ENCODE measurements at places on chromosomes 11 and 22.
A peak's percentile ranks its signal among the peaks of the same experiment; 100 is the strongest.

- peak; percentile 39 for DNase-seq
These were observed 58.2 kb downstream of the RRAS2 start for GRCh38 chr11:14300661-14301304.

DNA sequence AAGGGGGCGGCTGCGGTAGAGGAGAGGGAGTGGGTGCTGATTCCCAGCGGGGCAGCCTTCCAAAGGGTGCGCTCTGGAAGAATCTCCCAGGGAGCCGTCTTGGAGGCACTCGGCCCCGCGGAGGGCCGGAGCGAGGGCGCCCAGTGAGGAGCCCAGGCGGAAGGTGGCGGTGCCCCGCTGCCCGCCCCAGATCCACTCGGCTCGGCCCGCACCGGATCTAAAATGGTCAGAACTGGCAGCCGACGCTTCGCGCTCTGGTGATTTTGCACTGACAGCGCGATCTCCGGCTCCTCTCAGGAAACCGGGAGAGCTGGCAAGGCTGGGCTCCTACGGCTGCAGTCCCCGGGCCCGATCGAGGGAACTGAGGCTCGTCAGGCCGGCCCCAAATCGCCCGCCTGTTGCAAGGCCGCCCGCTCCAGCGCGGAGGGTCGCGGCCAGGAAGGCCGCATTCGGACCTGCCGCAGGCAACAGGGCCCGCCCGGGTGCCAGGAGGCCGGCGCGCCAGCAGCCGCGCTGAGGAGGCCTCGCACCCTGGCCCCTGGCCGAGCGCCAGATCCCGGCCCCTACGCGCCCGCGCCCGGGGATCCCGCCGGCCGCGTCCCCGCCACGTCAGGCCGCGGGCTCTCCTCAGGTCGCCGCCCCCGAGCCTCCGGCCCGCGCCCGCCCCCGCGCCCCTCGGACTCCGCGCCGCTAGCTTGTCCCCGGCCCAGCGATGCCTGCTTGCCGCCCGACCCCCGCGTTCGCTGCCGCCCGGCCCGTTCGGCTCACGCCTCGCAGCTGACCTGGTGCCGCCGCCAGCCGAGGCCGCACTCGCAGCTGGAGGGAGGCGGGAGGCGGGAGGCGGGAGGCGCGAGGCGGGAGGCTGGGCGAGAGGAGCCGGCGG lies at the start of gene KLHL22:
KLHL22 (minus strand) TSS at position 818 of the 883 bp plus-strand sequence. CDS start 6,584 bp downstream, outside the sequence.
- no peak for DNase-seq

GRCh38 chr11:72363112-72363511 lies 71.2 kb downstream of the CLPB start:
- DNase-seq: no peak

GRCh38 chr11:130165601-130166456 lies 6.2 kb downstream of the ST14 start:
- peak; percentile 43 for DNase-seq

DNA sequence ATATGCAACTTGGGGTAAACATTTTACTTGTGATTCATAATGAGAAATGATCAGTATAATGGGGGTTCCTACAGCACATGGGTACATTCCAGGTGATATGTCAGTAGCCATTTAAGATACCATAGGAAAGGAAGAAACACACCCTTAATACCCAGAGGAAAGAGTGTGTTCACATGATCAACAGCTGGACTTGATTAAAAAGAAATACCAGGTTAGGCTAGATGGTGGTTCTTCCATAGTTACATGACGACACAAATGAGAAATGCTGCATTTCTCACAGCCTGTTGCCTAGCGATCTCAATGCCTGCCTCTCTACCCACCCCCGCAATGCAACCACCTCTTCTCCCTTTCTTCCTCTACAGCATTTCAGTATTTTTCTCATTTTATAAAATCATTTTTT lies 96.8 kb downstream of the TTC28 start:
- no peak for DNase-seq

- no peak for DNase-seq
These were observed 2.6 kb downstream of the MRGPRF start for GRCh38 chr11:69010361-69010891.

DNA sequence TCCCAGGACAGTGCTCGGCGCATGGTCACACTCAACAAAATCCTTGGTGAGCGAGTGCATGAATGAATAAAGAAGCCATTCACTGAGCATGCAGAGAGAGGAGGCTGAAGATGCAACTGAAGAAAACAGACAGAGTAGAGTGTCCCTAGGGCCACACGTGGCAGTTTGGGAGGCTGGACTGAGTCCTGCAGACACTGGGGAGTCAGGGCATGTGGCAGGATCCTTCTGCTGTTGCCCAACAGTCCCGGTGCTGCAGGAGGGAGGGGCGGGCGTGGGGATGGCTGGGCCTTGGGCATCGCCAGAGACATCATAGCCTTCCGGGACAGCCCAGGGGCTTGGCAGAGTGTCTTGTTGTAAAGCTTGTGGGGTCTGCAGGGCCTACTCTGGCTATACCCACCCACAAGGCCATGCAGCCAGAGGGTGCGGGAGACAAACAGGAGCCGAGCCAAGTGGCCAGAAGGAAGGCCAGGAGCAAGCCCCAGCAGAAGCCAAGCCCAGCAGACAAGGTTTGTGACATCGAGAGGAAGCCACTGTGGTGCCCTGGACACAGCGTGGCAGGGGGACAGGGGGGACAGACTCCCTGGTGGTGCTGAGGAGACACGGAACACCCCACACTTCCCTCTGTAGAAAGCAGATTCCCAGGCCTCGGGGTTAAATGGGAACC lies 26.7 kb upstream of the FBLN1 start:
- DNase-seq: no peak

DNA sequence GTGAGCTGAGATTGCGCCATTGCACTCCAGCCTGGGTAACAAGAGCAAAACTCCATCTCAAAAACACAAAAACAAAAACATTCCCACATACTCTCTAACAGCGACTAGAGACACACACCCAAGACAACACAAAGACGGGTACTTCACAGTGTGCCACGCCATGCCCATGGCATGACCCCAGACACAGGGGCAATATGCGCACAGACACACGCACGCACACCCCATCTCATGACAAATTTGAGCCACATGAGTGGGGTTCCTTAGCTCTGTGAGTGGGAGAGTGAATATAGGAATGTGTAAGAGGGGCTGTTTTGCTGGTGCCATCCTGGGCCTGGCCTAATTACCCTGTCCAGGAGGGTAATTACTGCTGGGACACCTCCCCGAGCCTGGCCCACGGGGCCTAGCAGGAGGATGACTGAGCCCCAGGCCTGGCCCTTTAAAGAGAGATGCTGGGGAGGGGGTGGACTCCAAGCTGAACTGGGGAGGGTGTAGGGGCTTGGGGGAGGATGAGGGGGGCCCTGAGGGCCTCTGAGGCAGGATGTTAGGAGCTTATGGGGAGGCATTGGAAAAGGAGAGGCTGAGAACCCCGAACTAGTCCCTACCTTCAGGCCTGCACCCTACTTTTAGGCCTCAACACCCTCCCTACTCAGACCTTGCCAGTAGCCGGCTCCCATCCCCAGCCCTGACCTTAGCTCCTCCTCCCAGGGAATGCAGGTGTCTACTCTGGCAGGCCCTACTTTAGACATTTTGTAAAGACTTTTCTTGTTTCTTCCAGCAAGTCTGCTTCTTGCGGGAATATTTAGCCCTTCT lies 1.5 kb downstream of the LTBP3 start:
- DNase-seq: no peak

DNA sequence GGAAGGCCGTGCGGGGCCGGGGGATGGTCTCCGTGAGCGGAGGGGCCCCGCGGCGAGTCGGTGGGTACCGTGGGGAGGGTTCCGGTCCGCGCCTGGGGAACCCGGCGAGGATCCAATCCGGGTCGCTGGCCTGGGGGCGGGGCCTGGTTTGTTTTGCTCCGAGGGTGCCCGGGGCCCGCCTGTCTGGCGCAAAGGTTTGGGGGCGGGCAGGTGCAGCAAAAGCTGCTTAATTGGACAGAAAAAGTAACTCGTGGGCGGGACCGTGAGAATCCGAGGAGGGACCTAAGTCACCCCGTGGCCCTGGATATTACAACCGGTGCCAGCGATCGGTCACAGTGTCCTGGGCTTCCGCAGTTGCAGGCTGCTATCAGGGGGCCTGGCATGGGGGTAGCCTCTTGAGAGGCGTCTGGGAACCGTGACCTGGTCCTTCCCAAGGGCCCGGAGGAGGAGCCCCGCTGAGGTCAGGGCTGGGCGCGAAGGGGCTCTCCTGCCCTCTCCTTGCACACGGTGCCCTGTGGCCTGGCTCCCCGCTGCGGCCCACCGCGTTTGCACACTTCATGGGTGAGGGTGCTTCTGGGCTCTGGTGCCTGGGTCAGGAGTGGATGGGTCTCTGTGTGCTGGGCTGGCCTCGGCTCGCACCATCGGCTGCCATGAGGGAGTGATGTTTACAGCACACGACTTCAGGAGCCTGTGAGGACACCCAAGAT lies 1.4 kb downstream of the PNPLA2 start:
- DNase-seq: peak; percentile 95

DNA sequence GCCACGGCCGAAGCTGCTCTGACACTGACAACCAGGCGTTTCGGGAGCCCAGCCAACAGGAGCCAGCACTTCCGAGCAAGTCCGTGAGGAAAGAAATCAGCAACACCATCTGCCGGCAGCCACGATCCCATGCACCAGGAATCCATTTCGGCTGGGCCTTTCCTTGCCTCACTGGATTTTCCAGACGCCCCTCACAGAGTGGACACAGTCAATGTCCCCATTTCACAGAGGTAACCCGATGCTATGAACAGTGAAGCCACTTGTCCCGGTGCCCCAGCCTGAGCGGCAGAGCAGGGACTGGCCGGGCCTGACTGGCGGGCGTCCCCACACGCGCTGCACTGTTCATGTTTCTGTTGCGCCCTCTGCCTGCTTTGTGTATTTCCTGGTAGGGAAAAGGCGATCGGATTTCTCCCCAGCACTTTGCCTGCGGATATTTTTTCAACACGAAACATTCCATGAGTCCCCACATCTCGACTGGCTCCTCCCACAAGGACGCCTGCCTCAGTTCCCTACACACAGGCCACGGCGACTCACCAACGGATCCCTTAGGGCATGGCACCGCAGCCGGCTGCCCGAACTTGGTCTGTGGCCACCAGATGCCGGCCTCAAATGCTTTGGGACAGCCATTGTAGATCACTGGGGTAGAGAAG lies 55.3 kb downstream of the TRMU start:
- no peak for DNase-seq

GRCh38 chr11:115425816-115426215 lies 78.4 kb downstream of the CADM1 start:
- DNase-seq: no peak

GRCh38 chr11:84724256-84724655 lies 902.9 kb downstream of the DLG2 start:
- no peak for DNase-seq

DNA sequence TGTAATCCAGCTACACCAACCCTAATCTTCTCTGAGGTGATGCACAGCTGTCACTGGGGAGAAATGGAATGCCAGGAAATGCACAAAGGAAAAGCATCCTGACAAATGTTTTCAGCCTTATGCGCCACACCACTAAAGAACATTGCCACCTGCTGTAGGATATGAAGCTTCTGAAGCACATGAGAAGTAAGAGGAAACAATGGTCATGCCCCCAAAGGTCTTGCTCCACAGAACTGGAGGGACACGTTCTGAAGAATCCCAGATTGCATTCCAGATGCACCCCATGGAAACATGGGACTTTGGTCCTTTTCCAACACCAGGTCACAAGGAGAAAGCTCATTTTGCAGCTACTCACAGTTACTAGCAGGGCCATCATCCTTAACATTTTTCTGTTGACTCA lies 48.7 kb upstream of the ZBED5 start:
- no peak for DNase-seq

- DNase-seq: no peak
These were observed 60.0 kb upstream of the MYEOV start for GRCh38 chr11:69233744-69234570.

DNA sequence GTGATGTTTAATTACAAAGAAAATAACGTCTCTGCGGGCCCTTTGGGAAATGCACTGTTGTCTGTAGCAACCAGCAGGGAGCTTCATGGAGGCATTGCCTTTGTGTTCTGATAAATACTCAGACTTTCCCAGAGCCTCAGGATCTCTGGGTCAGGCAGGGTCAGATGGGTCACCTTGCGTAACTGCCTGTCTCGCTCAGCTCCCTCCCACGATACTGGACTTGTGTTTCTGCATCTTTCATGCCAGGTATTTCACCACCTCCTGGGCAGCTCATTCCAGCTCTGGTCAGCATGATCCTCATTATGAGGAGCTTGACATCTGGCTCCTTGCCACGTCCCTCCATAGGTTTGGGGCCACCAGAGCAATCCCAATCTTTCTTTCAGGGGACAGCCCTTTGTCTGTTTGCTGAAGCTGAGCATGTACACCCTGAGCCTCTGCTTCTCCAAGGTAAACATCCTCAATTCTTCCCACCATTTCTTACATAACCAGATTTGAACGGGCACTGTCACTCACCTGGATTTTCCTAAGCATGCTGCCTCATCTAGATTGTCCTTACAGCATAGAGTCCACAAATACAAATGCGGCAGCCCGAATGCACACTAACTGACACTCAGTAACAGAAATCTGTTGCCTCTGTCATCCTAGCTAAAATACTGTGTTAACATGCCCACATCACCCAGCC lies 162.3 kb downstream of the LARGE1 start:
- no peak for DNase-seq

Measured in CD4-positive, alpha-beta T cell treated with Interferon gamma for 1 hour (primary cell).